Transverse colon (tissue), 4 donors: ENCODE measurements at places on chromosomes 16 and 17.

DNA sequence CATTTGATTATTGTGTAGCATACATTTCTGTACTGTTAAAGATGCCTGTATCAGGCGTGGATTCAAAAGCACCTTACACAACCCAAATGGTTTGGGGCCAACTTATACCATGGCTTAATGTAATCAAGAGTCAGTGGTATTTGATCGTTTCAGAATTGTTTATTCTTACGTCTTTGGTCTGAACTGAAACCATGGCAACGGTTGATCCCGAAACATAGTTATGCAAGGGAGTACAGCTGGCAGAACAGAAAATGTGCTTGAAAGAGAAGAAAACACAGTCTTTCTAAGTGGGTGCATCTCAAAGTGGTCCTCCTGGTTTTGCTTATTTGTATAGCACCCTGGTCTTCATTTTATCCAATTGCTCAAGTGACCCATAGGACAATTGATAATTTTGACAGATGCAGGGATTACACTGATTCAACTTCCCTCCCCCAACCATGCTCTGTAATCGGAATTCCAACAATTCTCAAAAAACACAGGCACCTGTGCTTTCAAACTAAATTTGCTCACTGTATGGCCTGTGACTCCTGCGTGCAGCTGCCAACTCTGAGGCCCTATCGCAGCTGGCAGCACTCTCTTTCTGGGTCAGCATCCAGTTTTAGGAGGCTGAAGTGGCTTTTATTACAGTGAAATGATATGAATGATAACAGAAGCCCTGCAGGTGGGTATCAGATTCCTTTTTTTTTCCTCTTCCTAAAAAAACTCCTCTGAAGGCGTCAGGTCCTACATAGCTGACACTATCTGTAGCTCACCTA, 77.0 kb upstream of the AXIN2 start:
- no peak for DNase-seq

DNA sequence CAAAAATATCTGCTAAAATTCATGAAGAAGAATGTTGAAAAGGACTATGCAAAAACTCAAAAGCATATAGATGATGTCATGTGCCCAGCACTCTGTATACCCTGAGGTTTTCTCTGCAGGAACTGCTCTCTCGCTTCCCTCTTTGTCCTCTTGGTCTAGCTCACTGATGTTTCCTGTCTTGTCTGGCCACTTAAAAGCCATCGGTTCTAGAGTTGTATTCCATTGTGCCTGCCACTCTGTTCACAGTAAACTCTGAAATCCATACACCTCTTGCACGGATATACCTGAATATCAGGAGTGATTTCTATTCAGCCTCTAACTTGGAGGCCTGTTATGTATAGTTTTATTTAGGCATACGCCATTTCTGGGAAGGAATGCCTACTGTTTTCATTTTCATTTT, 101.0 kb upstream of the CNTNAP4 start:
- DNase-seq, result no peak

DNA sequence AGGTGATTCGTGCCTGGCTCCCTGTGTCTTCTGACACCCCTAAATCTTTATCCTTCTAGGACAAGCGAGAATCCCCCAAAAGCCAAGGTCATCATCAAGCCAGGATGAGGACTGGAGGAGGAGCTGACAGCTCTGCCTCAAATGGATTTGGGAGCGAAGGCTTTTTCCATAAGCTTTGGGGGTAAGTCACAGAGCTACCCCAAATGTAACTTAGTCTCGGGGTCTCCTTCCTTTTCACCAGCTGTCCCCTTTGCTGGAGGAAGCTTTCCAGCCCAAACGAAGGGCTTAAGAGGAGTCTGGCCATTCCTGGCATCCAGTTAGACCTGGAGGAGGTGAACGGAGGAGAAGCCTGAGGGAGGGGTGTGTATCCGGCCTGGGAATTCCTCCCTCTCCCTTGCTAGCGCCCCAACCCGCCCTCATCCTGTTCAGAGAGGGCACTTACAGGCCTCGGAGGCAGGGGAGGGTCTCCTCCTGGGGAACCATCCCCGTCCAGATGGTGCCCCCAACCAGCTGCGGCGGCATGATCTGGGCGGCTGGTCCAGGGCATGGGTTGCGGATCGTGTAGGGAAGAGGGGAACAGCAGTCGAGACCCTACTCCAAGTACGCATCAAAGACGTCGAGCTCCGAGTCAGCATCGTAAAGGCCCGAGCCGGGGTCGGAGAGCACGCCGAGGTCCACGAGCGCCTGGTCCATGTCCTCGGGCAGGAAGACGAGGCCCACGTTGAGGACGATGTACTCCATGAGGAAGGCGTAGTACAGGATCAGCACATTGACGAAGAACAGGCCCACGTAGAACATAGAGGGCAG, 938 bp downstream of the DEXI start:
- peak; percentile 35 for DNase-seq

GRCh38 chr17:48882272-48882671, 10.3 kb upstream of the ATP5MC1 start:
- no peak for DNase-seq

DNA sequence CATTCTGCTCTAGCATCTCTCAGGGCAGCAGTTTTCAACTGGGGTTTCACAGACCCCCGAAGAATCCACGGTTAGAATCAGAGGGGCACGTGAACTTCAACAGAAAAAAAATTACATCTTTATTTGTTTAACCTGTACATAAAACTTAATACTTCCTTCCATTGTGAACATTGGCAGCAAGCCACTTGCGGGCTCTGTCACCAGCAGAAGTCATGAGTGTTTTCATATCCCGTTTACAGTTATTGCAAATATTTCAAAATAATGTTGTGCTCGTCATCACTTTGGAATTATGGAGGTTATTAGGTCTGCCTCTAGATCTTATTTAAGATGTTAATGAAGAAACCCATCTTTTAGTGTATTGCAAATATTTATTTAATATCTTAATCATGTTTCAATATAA, 109.8 kb downstream of the SDR42E1 start:
- no peak for DNase-seq

DNA sequence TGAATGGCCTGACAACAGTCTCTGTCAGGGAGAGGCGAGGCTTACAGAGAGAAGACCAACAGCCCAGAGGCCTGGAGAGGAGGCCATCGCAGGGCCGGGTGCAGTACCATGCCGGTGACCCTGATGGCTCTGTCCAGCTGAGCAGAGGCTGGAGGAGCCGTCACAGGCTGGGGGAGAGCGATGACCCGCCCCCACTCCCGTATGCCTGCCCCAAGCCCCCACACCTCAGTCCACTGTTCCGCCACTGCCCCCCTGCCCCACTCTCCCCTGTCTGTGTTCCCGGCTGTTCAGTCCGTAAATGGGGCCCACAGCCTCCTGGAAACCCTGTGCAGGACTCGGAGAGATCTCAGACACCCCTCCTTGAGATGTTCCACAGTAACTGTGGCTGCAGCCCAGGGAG, 12.8 kb upstream of the FAM83G start:
- no peak for DNase-seq

DNA sequence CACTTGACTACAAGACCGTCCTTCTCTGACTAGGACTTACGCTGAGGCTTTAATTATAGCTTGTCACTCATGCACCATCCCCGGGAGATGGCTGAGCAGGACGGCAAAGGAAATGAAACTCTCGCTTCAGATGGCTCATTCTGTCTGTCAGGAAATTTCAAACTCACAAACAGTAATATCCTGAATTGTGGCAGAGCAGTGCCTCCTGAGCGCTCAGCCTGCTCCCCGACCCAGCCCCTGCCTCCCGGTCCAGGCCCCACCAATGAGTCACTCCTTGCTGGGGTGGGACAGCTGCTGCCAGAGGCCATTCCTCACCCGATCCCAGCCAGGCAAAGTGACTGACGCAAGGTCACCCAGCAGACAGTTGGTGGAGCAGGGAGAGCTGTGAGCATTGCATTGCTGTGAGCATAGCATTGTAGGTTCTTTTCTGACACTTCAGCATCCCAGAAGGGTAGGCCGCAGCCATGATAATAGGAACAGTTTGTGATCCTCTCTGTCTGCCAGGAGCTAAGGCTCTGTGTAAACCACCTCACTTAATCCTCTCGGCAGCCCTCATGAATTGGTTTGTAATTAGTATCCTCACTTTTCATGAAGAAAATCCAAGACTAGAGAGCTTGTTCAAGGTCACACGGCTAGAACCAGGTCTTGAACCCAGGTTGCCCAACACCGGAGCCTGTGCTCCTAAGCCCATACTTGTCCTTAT, 20.9 kb downstream of the CCDC182 start:
- no peak for DNase-seq

GRCh38 chr17:41382394-41382793, 288 bp upstream of the KRT34 start:
- DNase-seq, result no peak
